AG04450 (cell line): ENCODE measurements at places on chromosomes 16 and 17.

DNA sequence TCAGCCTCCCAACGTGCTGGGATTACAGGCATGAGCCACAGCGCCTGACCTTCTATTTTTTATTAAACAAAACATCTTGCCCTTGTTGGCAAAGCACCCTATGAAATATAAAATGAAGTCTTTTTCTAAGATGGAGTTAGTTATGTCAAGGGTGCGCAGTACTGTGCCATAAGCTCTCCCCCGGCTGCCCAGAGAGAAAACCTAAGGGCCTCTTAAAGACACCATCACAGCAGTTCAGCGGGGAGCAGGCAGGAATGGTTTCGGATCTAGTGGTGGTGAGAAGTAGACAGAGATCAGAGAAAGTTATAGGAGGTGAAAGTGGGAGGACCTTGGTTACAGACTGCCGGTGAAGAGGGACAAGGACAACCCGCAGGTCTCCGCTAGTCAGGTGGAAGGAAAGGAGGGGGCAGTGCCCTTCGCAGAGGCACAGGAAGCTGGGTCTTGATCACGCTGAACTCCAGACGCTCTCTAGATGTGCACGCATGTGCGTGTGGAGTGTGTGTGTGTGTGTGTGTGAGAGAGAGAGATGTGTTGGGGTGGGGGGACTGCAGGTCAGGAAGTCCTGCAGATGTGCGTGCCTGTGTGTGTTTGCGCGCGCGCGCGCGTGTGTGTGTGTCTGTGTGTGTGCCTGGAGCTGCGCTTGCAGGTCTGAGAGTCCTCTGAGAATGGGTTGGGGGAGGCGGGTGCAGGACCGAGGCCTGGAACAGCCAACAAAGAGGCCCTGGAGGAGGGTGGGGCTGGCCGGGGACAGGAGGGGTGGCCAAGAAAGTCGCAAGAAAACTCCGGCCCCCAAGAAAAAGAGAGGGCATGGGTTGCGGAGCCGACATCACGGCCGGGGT, 748 bp upstream of the CMTM3 start:
- DNase-seq, result no peak

GRCh38 chr17:36088670-36089338, 1.1 kb downstream of the CCL3 start:
- no peak for DNase-seq

- DNase-seq, result no peak
Observed at GRCh38 chr17:63033142-63033541, 67.1 kb downstream of the TANC2 start.

DNA sequence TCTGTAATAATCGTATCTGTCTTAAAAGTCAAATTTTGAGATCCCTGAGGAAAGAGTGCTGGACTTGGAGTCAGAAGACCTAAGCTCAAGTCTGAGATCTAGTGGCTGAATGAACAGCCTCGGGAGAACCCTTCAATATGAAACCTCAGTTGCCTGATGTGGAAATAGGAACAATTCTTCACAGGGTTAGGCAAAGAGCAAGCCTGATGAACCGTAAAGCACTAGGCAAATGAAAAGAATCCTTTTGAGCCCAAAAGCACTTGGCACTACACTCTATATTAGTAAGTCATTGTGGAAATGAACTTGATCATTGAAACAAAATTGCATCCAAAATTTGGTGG, 20.2 kb downstream of the TXNDC11 start:
- no peak for DNase-seq

DNA sequence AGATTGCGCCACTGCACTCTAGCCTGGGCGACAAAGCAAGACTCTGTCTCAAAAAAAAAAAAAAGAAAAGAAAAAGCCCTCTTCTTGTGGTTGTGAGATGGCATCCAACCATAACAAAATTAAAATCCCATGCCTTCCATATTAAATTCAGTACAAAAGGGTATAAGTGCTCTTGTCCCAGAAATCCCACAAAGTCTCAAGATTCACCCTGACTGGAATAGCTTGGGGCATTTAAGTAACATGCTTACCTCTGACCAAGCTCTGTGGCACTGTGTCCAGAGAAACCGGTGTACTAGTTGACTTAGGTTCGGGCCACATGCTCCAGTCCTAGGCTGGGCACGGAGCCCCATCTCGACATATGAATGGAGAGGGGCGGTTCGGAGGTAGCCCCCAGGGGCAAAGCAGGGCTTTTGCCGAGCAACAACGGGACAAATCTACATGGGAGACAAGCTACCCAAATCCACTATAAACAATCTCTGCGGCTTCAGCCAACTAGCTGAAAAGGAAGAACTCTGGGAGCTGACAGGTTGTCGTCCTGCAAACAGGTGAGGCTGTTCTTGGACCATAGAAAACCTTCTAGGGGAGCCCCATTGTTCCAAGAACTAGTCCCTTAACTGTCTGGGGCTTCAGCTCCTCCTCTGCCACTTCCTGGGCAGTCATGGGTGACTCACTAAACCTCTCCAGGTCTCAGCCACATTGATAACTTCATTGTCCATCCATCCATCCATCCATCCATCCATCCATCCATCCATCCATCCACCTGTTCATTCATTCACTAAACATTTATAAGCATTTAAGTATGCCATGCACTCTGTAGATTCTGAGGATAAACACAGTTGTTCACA, 10.3 kb upstream of the IL4R start:
- DNase-seq, result no peak

- peak; percentile 61 for DNase-seq
Observed at GRCh38 chr17:74961657-74962350, 10.8 kb downstream of the HID1 start.

DNA sequence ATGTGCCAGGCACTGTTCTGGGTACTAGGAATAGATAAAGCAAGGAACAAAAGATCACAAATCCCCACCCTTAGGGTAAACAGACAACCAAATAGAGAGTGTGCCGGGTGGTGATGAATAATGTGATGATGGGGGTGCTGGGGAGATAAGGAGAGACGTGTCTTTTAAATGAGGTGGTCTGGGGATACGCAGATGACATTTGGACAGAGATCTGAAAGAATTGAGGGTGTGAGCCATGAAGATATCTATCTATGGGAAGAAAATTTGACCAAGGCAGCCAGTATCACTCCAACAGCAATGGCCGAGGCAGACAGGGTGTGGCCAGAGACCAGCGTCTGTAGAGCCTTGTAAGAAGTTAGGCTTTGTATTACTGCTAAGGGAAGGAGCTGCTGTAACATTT, 165.3 kb downstream of the MRTFB start:
- DNase-seq, result no peak

DNA sequence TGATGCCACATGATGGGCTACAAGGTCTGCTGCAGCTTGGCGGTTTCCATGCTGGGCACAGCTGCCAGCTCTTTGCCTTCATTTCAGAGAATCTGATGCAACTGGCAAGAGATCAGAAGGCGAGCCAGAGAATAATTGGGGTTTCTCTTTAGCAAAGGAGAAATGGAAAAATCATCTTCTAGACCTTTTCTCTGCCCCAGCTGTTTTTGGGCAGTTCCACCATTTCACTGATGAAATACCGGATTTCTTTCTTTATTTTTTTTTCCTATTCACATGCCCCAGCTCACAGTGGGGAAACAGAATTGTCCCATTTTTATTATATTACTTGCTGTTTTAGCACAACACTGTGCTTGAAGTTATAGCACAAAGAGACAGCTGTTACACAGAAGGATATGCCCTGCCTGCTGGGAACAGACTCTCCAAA, 439.3 kb upstream of the GOT2 start:
- DNase-seq, result no peak

DNA sequence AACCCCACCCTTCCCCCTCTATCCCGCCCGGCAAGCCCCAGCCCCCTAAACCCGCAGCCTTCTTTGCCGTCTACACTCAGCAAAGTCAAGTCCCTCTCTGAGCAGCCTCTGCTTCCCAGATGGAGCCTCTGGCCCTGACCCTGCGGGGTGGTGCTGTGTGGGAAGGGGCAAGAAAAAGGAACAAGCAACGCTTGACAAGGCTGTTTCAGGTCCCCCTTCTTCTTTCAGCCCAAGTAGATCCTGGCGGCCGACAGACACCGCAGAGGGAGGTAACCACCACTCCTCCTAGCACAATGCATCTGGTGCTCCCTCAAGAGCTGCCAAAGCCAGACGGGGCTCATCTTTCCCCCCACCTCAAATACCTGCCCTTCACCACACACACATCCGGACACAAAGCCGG, 178.3 kb downstream of the ENGASE start:
- no peak for DNase-seq

DNA sequence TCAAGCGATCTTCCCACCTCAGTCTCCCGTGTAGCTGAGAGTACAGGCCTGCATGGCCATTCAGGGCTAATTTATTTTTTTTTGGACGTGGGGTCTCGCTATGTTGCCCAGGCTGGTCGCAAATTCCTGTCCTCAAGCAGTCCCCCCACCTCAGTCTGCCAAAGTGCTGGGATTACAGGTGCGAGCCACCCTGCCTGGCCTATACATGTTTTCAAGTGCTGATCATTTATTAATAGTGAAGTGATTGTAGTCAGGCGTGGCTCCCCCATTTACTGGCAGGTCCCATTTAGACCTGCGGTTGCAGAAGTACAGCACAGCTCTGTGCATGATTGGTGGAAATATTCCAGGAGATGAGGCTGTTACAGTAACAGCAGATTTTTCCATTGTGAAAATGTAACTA, 8.4 kb downstream of the FOXK2 start:
- no peak for DNase-seq

GRCh38 chr16:15038689-15039088, 17.2 kb downstream of the NTAN1 start:
- DNase-seq, result no peak

DNA sequence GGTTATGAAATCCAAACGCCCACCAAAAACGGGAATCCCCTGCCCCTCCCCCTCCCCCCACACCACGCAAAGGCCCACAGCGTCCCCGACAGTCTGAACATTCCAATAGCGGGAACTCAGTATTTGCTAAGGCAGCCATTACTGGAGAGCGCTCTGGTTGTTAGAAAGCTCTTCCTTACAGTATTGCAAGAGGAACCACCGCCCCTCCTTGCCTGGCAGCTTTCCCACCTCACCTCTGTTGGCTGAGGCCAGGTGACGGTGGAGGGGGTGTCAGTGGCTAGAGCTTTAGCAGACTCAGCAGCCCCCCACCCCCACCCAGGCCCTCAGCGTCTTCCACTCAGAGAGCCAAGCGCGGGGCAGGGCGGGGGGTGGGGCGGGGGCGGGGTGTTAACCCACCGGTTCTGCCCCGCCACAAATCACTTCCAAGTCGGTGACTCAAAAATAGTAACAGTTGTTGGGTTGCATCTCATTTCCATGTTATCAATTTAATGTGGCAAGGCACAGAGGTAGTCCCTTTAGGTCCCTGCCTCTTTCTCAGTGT, 2.2 kb upstream of the PLEKHH3 start:
- DNase-seq, result no peak

DNA sequence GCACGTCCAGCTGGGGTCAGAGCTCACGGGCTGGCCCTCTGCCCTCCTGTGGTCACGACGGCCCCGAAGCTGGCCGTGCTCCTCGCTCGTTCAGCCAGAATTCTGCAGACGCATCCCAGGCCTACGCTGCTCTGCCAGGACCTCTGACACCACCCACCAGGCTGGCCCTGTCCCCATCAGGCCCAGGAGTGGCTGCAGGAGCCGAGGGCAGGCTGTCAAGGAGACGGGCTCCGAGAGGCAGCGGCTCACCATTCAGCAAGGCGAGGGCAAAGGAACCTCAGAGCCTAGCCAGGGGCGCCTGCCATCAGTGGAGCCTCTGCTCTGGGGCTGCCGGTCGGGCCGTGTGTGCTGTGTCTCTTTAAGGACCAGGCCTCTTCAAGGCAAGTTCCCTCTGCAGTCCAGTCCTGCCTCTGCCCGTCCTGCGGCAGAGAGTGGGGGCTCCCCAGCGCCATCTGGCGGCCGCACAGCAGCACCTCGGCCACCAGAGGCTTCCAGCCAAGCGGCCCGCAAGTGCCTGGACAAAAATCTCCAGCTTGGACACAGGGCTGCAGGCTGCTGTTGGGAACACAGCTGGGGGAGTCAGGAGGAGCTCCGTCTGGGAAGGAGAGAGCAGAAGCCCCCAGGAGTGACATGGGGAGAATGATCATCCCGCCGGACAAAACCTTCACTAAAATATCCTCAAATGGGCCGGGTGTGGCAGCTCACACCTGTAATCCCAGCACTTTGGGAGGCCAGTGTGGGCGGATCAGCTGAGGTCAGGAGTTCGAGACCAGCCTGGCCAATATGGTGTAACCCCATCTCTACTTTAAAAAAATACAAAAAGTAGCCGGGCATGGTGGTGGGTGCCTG, 7.4 kb upstream of the ABR start:
- DNase-seq, result peak; percentile 79

- DNase-seq, result no peak
Observed at GRCh38 chr17:36705874-36706731, 104.7 kb downstream of the MRM1 start.

GRCh38 chr17:58338841-58339754, 10.5 kb upstream of the TSPOAP1 start:
- DNase-seq, result peak; percentile 59

DNA sequence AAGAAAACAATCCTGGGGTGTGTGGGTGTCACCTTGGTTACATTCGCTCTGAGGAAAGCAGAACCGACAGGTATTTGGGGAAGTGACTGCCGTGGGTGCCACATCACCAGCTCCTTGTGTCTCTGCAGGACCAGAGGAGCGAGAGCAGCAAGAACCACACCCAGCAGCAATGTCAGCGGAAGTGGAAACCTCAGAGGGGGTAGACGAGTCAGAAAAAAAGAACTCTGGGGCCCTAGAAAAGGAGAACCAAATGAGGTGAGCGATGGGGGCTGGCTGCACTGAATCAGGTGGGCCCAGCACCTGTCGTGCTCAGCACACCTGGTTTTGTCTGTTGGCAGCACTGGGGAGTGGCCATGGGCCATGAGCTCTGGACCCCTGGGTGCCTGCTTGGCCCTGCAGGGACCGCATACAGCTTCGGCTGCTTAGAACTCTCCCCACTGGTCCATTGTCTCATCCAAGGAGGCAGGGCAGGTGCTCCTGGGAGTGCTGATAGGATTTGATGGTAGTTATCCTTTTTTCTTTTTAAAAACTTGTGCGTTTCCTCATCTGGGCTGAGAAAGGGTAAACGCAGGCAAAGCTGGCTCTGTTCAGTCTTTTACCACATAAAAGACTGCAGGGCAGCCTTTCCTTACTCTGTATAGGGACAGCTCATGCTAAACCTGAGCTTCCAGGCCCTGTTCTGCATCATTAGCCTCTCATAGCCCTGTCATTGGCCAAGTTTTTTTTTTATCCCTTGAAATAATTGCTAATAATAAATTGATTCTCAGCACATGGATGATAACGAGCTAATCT, 29.4 kb downstream of the HMOX2 start:
- DNase-seq, result no peak

GRCh38 chr17:47621293-47622179, 28.2 kb upstream of the KPNB1 start:
- peak; percentile 69 for DNase-seq

- DNase-seq, result no peak
Observed at GRCh38 chr17:29257756-29258155, 11.1 kb downstream of the CRYBA1 start.

DNA sequence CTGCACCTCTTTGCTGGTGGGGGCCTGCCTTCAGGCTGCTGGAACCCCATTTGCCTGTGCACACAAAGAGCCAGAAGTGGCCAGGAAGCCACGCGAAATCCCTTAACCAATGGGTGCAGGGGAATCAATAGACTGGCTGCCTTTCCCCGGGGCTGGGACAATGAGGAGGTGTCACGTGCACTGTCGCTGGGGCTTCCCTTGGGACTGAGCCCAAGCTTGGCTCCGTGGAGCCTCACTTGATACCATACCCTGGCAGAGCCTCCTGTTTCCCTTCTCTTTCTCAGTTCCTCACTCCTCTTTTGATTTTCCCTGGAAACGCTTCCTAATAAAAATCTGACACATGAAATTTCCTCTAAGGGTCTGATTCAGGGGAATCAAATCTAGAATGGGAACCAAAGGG, 38.8 kb upstream of the C16orf82 start:
- no peak for DNase-seq
